ENCODE measurements at places on chromosomes 11 and 22. TPM values are rescaled to one million over a fixed set of nuclear protein-coding genes. Genes with fewer than 3 reads are reported as not detected.

DNA sequence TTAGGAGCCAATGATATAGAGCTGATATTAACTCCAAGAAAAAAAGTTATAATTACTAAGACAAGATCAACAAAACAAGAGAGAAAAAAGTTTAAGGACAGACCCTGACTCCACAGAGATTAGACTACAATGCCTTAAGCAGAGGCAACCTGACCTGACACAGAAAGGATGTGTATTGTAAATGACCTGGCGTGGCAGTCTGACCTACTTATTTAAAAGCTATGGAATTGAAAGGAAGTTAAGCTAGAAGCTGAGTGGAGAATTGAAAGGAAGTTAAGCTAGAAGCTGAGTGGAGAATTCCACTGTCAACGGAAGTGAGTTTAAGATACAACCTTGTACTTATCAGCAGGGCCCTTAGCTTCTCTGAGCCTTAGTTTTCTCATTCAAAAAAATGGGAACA is 885.4 kb downstream of the OPCML start:
- no peaks in the 10 kb centered on the region for H3K4me1 ChIP-seq
- H3K27me3 ChIP-seq = no peaks in the 10 kb centered on the region
- no peak overlapping the region for H3K27ac ChIP-seq
- DNase-seq = no peak
- H3K36me3 ChIP-seq = no peaks in the 10 kb centered on the region

The SLN gene
- total RNA-seq = not detected

GRCh38 chr11:29395555-29396072 is 621.2 kb downstream of the KCNA4 start:
- no peaks in the 10 kb centered on the region for H3K36me3 ChIP-seq
- no peak for DNase-seq
- H3K4me3 ChIP-seq = no peak overlapping the region
- H3K27me3 ChIP-seq = no peaks in the 10 kb centered on the region
- H3K27ac ChIP-seq = no peak overlapping the region
- no peaks in the 10 kb centered on the region for H3K4me1 ChIP-seq

GRCh38 chr22:45091254-45091854 is 72.4 kb upstream of the NUP50 start:
- H3K27ac ChIP-seq = no peak overlapping the region
- H3K4me3 ChIP-seq = no peak overlapping the region
- H3K4me1 ChIP-seq = no peaks in the 10 kb centered on the region
- no peak for DNase-seq
- H3K36me3 ChIP-seq = no peaks in the 10 kb centered on the region

The ARHGAP20 gene
- 2.3 TPM for total RNA-seq

- H3K4me1 ChIP-seq = no peaks in the 10 kb centered on the region
- H3K36me3 ChIP-seq = peaks cover 31% of the 10 kb centered on the region
- no peak overlapping the region for H3K4me3 ChIP-seq
- no peaks in the 10 kb centered on the region for H3K27me3 ChIP-seq
Measured at GRCh38 chr22:31575190-31575589, 78.9 kb downstream of the SFI1 start.

GRCh38 chr11:78654071-78654470 is 79.4 kb upstream of the NARS2 start:
- H3K27me3 ChIP-seq = no peaks in the 10 kb centered on the region
- H3K4me1 ChIP-seq = no peaks in the 10 kb centered on the region
- no peak for DNase-seq
- no peak overlapping the region for H3K4me3 ChIP-seq
- H3K36me3 ChIP-seq = no peaks in the 10 kb centered on the region

DNA sequence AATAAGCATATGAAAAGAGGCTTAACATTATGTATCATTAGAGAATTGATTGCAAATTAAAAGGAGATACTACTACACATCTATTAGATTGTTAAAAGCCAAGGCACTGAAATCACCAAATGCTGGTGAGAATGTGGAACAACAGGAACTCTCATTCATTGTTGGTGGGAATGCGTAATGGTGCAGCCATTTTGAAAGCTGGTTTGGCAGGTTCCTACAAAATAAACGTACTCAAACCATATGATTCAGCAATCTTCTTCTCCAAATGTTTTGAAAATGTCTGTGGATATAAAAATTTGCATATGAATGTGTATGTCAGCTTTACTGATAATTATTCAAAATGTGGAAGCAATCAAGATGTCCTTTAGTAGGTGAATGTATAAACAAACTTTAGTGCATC is 176.4 kb upstream of the PLET1 start:
- no peak overlapping the region for H3K27ac ChIP-seq
- no peaks in the 10 kb centered on the region for H3K4me1 ChIP-seq
- no peaks in the 10 kb centered on the region for H3K36me3 ChIP-seq
- DNase-seq = no peak
- no peak overlapping the region for H3K4me3 ChIP-seq
- no peaks in the 10 kb centered on the region for H3K27me3 ChIP-seq

The SMDT1 gene
- 9.9 TPM for total RNA-seq

The DEUP1 gene
- total RNA-seq = not detected

- no peak overlapping the region for H3K27ac ChIP-seq
- no peaks in the 10 kb centered on the region for H3K4me1 ChIP-seq
- DNase-seq = no peak
- no peaks in the 10 kb centered on the region for H3K27me3 ChIP-seq
- H3K4me3 ChIP-seq = no peak overlapping the region
Measured at GRCh38 chr11:84969103-84969502, 658.0 kb downstream of the DLG2 start.

GRCh38 chr22:28341001-28341400 is 338.6 kb downstream of the TTC28 start:
- no peaks in the 10 kb centered on the region for H3K27me3 ChIP-seq
- H3K27ac ChIP-seq = no peak overlapping the region
- H3K4me3 ChIP-seq = no peak overlapping the region
- H3K36me3 ChIP-seq = no peaks in the 10 kb centered on the region

The NELL1 gene
- total RNA-seq = not detected

The CD3G gene
- 5.8 TPM for total RNA-seq

- no peak overlapping the region for H3K4me3 ChIP-seq
- H3K27ac ChIP-seq = no peak overlapping the region
- no peaks in the 10 kb centered on the region for H3K27me3 ChIP-seq
- H3K36me3 ChIP-seq = no peaks in the 10 kb centered on the region
Measured at GRCh38 chr11:36460220-36460619, 49.9 kb downstream of the TRAF6 start.

The MS4A2 gene
- total RNA-seq = 1.0 TPM

GRCh38 chr11:64776875-64777274 is 1.5 kb downstream of the SF1 start:
- H3K36me3 ChIP-seq = peaks cover 48% of the 10 kb centered on the region
- peak overlapping the region; percentile 98 for H3K27ac ChIP-seq
- peak overlapping the region; percentile 96 for H3K4me3 ChIP-seq
- peaks cover 34% of the 10 kb centered on the region for H3K4me1 ChIP-seq
- H3K27me3 ChIP-seq = no peaks in the 10 kb centered on the region
- DNase-seq = no peak

The CFAP68 gene
- total RNA-seq = 16.0 TPM

GRCh38 chr22:33639588-33640254 is 280.6 kb downstream of the LARGE1 start:
- H3K36me3 ChIP-seq = no peaks in the 10 kb centered on the region
- H3K4me1 ChIP-seq = no peaks in the 10 kb centered on the region
- H3K27me3 ChIP-seq = no peaks in the 10 kb centered on the region
- DNase-seq = no peak
- H3K4me3 ChIP-seq = no peak overlapping the region

- H3K27ac ChIP-seq = no peak overlapping the region
- no peaks in the 10 kb centered on the region for H3K27me3 ChIP-seq
- no peak overlapping the region for H3K4me3 ChIP-seq
- no peak for DNase-seq
- no peaks in the 10 kb centered on the region for H3K4me1 ChIP-seq
Measured at GRCh38 chr11:12922418-12922817, 86.7 kb upstream of the RASSF10 start.

- no peak overlapping the region for H3K4me3 ChIP-seq
- H3K27ac ChIP-seq = no peak overlapping the region
- no peaks in the 10 kb centered on the region for H3K27me3 ChIP-seq
- peaks cover 21% of the 10 kb centered on the region for H3K4me1 ChIP-seq
Measured at GRCh38 chr22:20024225-20024624, 3.3 kb downstream of the TANGO2 start.

DNA sequence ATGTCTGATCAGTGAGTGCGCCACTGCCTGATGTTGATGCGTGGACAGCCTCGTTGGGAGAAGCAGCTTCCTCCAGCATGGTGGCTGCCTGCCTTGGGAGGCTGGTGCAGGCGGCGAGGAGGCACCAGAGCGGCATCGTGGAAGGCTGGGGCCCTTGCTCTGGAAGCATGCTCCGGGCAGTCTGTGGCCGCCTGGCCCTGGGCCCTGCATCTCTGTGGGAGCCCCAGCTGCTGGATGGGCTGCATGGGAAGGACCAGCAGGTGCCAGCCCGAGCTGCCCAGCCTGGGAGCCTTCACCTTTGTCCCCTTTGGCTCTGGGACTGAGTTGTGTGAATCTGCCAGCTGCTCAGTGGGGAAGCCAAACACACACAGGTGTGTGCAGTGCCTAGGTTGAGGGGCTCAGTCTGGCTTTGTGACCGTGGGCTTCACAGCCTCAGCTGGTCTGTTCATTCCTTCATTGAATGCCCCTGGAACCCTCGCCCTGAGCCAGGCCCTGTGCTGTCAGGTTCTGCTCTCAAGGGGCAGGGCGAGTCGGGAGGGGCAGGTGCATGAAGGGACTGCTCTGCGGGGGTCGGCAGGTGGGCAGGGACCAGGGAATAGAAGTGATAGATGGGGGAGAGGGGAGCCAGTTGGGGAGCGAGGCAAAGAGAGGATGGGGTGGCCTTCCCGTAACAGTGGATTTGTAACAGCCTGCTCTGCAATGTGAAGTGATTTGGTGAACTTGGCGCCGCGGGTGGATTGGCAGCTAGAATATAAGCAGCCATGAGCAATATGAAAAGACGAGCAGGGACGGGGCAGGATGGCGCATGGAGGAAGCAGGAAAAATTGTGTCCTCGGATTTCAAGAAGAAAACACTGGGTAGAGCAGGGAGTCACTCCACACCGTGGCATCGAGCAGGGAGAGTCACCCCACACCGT is 354.2 kb downstream of the TBC1D22A start:
- no peaks in the 10 kb centered on the region for H3K27me3 ChIP-seq
- H3K36me3 ChIP-seq = no peaks in the 10 kb centered on the region
- DNase-seq = peak; percentile 48
- no peaks in the 10 kb centered on the region for H3K4me1 ChIP-seq
- H3K27ac ChIP-seq = no peak overlapping the region

DNA sequence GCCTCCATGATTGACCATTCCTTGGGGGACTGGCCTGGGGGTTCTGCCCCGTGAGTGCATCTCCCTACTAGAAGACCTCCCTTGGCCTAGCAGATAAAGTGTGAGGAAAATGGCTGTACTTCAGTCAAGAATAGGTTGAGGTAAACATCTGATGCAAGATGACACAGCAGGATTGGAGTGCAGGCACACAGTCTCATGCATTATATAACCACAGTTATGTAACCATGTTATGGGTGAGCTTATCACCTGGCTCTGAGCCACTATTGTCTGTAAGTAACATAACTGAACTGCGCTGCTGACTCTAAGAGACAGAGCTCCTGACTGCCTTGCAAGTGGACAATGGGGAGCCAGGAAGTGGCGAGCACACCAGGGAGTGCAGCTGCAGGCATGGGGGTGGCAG is 378.7 kb upstream of the ANO5 start:
- H3K27me3 ChIP-seq = no peaks in the 10 kb centered on the region
- H3K4me3 ChIP-seq = no peak overlapping the region
- no peak overlapping the region for H3K27ac ChIP-seq
- no peaks in the 10 kb centered on the region for H3K4me1 ChIP-seq
- no peak for DNase-seq
- no peaks in the 10 kb centered on the region for H3K36me3 ChIP-seq

- DNase-seq = no peak
- no peak overlapping the region for H3K4me3 ChIP-seq
- no peaks in the 10 kb centered on the region for H3K27me3 ChIP-seq
- H3K36me3 ChIP-seq = no peaks in the 10 kb centered on the region
Measured at GRCh38 chr11:69774354-69775162, 583 bp downstream of the FGF4 start.

The LINC01488 gene
- total RNA-seq = not detected

- peak overlapping the region; percentile 69 for H3K27ac ChIP-seq
- no peak for DNase-seq
- H3K4me3 ChIP-seq = no peak overlapping the region
- H3K4me1 ChIP-seq = no peaks in the 10 kb centered on the region
Measured at GRCh38 chr22:48099671-48100070, 1337.2 kb downstream of the TBC1D22A start.

The KLHDC7B gene
- 1.1 TPM for total RNA-seq

DNA sequence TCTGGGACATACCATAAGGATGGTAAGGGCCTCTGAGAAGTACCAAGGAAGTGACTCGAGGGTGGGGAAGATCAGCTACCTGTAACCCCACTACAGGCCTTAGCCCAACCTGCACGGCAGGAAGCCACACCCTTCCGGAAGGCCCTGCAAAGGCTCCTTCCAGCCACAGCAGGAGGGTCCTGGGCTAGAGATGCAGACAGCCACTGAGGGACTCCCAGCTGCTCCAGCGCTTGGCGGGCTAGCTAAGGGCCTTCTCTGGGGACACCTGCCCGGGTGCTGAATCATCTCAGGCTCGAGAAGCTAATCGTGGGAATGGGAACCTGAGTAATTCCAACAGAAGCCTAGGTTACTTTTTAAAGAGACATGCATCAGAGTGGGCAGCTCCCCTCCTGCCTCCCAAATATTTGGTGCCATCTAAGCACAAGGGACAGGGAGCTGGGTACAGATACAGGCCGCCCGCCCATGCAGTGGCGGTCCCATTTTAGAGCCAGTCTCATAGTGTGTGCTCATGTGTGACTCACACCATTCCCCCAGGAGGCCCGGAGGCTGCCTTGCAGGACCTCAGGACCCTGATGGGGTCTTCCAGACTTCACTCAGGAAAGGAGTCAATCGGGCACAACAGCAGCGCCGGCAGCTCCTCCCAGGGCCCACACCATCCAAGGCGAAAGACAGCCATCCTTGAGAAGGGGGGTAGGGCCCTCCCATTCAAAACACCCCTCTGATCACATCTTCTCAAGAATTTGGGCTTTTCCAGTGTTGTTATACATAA is 8.0 kb downstream of the MYH9 start:
- no peaks in the 10 kb centered on the region for H3K36me3 ChIP-seq
- peak overlapping the region; percentile 12 for H3K4me3 ChIP-seq
- peaks cover 84% of the 10 kb centered on the region for H3K4me1 ChIP-seq
- peak overlapping the region; percentile 85 for H3K27ac ChIP-seq

DNA sequence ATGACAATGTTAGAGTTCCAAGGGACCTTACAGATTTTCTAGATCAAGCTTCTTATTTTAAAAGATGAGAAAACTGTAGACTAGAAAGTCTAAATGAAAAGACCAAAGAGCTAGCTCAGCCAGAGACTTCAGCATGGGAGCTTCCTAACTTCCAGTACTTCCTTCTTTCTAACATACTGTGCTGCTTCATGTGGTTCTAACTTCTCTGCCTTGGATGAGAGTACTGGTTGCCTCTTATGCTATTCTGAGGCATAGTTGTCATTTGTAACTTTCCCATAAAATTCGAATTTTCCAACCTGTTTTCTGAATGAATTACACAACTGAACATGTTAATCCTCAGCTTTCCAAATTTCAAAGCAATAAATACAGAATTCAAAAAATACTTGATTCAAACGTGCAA is 1.8 kb downstream of the MTMR2 start:
- no peaks in the 10 kb centered on the region for H3K36me3 ChIP-seq
- H3K27me3 ChIP-seq = no peaks in the 10 kb centered on the region
- no peak overlapping the region for H3K4me3 ChIP-seq
- no peak overlapping the region for H3K27ac ChIP-seq
